ENCODE measurements at places on chromosomes 7 and 10.

DNA sequence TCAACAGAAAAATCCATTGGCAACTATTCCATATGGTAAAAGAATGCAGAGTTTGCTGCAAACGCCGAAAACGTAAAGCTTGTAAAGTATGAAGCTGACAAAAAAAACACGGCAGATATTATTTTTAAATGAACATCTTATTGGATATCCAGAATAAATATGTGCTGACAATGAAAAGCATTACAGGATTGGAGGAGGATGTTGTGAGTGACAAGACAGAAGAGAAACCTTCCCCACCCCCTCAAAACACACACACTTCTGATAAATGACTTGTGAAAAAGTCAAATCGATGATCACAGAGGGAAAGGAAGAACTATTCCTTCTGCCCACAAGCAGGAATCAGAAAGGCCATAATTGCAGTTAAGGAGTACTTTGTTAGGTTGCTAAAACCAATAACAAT is 14.6 kb downstream of the FAM131B start:
- no peak for DNase-seq

GRCh38 chr10:3465406-3465891 is 292.9 kb upstream of the PITRM1 start:
- no peak for DNase-seq

DNA sequence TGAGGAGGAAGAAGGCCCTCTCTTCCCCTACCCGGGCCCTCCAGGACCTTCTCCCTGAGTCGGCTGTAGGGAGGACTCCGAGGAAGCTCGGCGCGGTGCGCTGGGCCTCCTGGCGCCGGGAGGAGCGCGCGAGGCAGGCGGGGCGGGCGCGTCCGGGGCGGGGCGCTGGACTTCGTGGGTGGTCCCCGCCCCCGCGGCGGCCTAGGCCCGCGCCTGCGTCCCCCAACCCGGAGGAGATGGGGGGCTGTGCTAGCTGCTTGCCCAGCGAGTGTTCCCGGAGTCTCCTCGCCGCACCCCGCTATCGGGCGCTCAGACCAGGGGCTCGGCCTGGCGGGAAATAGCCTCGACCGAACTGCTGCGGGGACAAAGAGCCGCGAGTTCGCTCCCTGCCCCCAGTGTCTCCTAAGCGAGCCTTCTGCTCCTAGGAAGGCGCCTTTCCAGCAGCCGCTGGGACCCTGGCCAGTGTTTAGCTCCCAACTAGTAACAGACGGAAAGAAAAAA is 19.2 kb upstream of the SMO start:
- DNase-seq = no peak

DNA sequence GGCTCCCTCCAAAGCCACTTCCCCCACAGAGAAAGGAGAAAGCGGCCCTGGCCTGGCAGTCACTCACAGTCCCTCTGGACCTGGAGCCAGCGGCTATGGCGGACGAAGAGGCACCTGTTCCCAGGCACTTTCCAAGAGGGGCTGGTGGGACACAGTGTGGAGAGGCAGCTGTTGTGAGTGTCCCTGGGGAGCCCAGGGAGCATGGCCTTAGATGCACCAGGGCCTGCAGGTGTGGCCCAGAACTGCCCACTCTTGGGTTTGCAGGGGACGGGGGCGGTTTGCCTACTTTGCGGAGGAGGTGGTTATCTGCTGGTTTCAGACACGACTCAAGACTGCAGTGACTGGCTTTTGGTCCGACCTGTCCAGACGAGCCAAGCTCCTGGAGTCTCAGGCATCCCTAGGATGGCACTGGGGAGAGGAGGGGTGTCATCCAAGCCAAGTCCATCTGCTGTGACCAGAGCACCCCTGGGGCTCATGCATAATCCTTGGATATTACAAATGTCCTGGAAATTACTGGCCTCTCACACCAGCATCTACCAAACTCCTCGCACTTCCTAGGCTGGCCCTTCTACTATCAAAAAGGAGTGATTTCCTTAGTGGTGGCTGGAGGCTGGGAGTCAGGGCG is 18.4 kb downstream of the CTBP2 start:
- no peak for DNase-seq

- no peak for DNase-seq
Measured at GRCh38 chr10:11144626-11145494, 127.2 kb downstream of the CELF2 start.

GRCh38 chr10:93493162-93493561 is 3.2 kb upstream of the CEP55 start:
- no peak for DNase-seq

GRCh38 chr7:19248681-19249080 is 103.5 kb upstream of the FERD3L start:
- DNase-seq = no peak

- DNase-seq = peak; percentile 12
Measured at GRCh38 chr10:7686351-7687171, 16.6 kb upstream of the ITIH2 start.

- no peak for DNase-seq
Measured at GRCh38 chr7:42606193-42606905, 305.5 kb downstream of the C7orf25 start.

DNA sequence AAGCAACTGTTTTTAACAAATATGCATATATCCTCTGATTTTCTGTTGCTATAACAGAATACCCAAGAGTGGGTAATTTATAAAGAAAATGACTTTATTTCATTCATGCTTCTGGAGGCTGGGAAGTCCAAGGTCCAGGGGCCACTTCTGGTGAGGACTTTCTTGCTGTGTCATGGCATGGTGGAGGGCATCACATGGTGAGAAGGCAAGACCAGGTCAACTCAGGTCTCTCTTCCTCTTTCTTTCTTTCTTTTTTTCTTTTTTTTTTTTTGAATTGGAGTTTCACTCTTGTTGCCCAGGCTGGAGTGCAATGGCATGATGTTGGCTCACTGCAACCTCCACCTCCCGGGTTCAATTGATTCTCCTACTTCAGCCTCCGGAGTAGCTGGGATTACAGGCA is 303.0 kb upstream of the C7orf33 start:
- no peak for DNase-seq

GRCh38 chr7:7535691-7536090 is at the start of gene COL28A1:
COL28A1 (minus strand) TSS chr7:7535873; CDS start chr7:7532875, 2,998 bp downstream.
- DNase-seq = no peak

- no peak for DNase-seq
Measured at GRCh38 chr10:124632566-124632965, 111.6 kb downstream of the FAM53B start.

DNA sequence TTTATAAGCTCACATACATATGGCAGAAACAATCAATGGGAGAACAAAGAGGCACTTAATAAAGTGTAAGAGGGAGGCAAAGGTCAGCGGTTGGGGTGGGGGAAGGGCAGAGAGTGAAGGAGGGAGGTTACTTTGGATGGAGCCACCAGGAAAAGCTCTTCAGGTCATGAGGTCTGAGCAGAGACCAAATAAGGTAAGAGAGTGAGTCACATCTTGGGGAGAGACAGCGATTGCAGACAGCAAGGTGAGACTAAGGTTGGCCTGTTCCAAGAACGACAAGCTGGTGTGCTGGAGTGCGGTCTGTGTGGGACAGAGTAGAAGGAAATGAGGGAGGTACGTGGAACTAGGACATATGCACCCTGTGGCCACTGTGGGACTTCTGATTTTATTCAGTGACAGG is 74.3 kb upstream of the TOMM7 start:
- DNase-seq = no peak

DNA sequence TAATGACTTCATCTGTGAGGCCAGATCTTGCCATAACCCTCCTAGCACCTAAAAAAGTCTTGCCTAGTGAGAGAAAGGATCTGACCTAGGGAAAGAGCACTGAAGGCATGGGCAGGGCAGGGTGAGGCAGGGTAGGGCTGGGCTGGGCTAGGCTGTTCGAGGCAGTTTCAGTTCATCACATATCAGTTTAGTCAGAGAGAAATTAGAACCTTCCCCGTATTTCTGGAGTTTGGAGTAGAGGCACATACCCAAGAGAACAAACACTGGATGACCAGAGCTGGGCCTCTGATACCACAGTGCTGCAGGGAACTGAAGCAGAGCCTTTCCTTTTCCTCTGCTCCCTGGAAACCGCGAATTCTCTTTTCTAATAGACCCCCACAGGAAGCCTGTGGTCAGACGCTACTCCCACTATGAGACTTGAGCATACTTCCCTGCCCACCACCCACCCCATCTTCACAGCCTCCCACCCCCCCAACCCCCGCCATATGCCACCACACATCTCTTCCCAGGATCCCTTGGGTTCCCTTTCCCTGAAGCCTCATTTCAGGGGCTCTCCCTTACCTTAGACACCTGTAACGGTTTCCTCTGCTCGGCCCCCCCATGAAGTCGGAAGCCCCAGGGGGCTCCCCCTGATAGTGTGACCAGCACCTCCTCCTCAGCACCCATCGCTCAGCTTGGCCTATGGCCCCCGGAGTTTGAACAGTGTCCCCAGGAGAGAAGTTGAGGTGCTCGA is 406 bp downstream of the SYNPO2L start:
- no peak for DNase-seq

- DNase-seq = no peak
Measured at GRCh38 chr10:4006051-4006450, 221.0 kb upstream of the KLF6 start.

- DNase-seq = no peak
Measured at GRCh38 chr7:30986738-30987137, 23.0 kb downstream of the GHRHR start.

DNA sequence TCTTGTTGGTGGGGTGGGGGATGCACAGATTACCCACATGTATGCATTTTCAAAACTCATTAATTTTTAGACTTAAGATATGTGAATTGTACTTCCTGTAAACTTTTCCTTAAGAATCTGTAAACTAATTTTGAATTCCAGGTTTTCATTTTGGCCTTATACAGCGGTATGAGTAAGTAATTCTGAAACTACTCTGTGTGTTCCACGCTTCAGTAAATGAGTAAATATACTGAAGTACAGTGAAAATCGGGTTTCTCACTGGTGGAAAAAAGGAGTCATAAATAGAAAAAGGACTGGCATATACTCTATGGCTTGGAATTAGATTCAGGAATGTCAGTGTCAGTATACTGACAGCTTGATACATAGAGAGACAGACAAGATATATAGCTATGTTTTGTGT is 72.8 kb downstream of the CTTNBP2 start:
- DNase-seq = peak; percentile 40

DNA sequence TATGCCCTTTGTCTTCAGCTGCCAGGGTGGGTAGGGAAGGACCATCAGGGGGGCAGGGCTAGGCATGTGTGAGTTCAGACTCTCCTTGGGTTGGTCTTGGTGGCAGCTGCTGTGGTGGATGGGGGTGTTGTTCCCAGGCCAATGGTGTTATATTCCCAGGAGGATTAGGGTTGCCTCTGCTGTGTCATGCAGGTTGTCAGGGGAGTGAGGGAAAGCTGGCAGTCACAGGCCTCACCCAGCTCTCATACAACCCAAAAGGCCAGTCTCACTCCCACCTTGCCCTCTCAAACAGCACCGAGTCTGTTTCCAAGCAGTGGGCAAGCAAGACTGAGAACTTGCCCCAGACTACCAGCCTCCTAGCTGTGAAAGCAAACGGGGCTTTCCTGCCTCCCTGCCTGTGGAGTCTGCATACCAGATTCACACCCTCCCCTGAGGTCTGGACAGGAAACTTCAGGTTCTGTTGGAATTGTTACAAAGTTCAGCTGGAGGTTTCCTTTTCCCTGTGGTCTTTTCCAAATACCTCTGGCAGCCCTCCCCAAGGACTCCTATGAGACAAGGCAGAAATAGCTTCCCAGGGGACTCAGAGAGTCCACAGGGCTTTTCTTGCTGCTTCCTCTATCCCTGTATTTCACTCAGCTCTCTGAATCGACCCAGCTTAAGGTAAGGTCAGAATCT is 1.4 kb downstream of the HYAL4 start:
- no peak for DNase-seq

DNA sequence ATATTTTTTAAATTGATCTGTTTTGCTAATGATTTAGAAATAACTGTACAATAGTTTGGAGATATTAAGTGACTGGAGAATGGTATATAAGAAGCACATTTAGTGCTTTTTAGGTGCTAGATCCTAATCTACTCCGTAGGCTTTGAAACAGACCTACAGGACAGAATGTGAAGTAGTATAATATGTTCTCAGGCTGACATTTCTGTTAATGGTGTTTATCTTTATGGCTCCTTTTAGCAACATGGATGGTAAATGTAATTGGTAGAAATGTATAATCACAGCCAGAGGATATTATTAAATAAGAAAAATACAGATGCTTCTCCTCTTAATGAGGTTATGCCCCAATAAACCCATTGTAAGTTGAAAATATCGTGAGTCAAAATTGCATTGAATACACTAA is 30.6 kb upstream of the CCDC7 start:
- no peak for DNase-seq

DNA sequence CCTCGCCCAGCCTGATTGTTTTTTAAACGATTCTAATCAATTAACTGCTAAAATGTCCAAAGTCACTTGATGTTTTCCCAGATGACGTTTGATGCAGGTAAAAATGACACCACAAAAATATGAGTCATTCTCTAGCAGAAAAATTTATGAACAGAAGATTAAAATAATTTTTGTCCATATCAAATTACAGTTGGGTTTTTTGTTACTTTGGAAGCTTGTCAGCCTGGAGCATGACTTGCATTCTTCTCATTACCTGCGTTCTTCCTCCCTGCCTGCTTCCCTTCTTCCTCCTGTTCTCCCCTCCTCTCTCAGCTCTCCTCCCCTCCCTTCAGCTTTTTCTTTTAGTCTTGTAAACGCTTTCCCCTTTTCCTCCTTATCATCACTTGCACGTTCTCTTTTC is 18.7 kb downstream of the IL15RA start:
- no peak for DNase-seq

DNA sequence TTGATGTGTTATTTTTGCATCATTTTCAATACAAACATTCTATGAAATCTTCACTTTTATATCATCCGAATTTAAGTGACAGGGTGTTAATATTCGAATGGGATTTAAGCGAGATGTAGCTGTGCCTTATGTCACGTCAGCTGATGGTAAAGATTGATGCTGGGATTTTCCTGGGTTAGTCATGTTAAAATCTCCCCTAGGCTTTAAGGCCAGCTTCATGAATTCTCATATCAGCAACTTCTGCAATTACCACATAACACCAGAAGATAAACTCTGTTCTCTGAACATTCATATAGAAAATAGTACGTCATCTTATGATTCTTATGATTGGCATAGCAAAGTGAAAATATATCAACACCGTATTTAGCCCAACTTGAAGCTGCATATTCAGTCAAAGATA is 669.2 kb downstream of the PCDH15 start:
- no peak for DNase-seq

GRCh38 chr10:97575127-97575668 is 2.6 kb downstream of the ANKRD2 start:
- no peak for DNase-seq

- DNase-seq = no peak
Measured at GRCh38 chr7:98354511-98355249, 46.2 kb downstream of the BAIAP2L1 start.

GRCh38 chr7:55156919-55157763 is 138.3 kb downstream of the EGFR start:
- DNase-seq = no peak
